Right lobe of liver (tissue), 6 donors: ENCODE measurements at places on chromosomes 1 and 21. TPM values are rescaled to one million over a fixed set of nuclear protein-coding genes. Genes with fewer than 3 reads are reported as not detected.

The OR14I1 gene
- total RNA-seq = not detected

The GBP1 gene
- 47.8 TPM for total RNA-seq

The MYCL gene
- total RNA-seq = 8.5 TPM

The TRIM45 gene
- 0.46 TPM for total RNA-seq

The ZBTB7B gene
- 83.8 TPM for total RNA-seq

The NPL gene
- 10.1 TPM for total RNA-seq

The IL20 gene
- not detected for total RNA-seq

The FCRL4 gene
- total RNA-seq = not detected

The DIPK1A gene
- total RNA-seq = 12.9 TPM

The WDR77 gene
- total RNA-seq = 13.6 TPM

The HIPK1 gene
- total RNA-seq = 29.6 TPM

The CAMK1G gene
- 0.37 TPM for total RNA-seq

The LCE2C gene
- not detected for total RNA-seq

The TINAGL1 gene
- 32.6 TPM for total RNA-seq

The FAM177B gene
- not detected for total RNA-seq

The ERG gene
- 5.6 TPM for total RNA-seq

The CFAP141 gene
- not detected for total RNA-seq

The LRRC38 gene
- not detected for total RNA-seq

The FLG gene
- total RNA-seq = not detected

The FAM72C gene
- total RNA-seq = not detected

The BATF3 gene
- not detected for total RNA-seq

The SPATA45 gene
- not detected for total RNA-seq

The UHMK1 gene
- total RNA-seq = 51.6 TPM

The LDLRAP1 gene
- 16.4 TPM for total RNA-seq

The OLFML3 gene
- 8.0 TPM for total RNA-seq

The CTSE gene
- total RNA-seq = not detected

The PLA2G2D gene
- total RNA-seq = not detected

The IFNLR1 gene
- 3.8 TPM for total RNA-seq

The ATP6V1G3 gene
- total RNA-seq = not detected

The TPTE gene
- total RNA-seq = not detected

The NBPF8 gene
- 10.5 TPM for total RNA-seq

The TSPAN1 gene
- 2.6 TPM for total RNA-seq

The NME7 gene
- total RNA-seq = 6.1 TPM

The PAPPA2 gene
- 14.8 TPM for total RNA-seq

The CD1B gene
- not detected for total RNA-seq

The DNAJC6 gene
- 0.46 TPM for total RNA-seq

The RGS13 gene
- not detected for total RNA-seq

The EPHB2 gene
- 1.1 TPM for total RNA-seq

The HOOK1 gene
- 28.7 TPM for total RNA-seq

The RIPK4 gene
- 18.7 TPM for total RNA-seq

The GBP7 gene
- 12.5 TPM for total RNA-seq

The AKNAD1 gene
- not detected for total RNA-seq

The DCST1 gene
- total RNA-seq = not detected

The LCK gene
- 1.2 TPM for total RNA-seq

The XKR8 gene
- total RNA-seq = 8.7 TPM

The ERICH3 gene
- 0.06 TPM for total RNA-seq

The CD34 gene
- 2.7 TPM for total RNA-seq

The S100A7A gene
- total RNA-seq = not detected

The ZNF648 gene
- 0.62 TPM for total RNA-seq

The ST6GALNAC5 gene
- not detected for total RNA-seq

The TMEM79 gene
- 2.1 TPM for total RNA-seq

The SGIP1 gene
- 1.3 TPM for total RNA-seq

The ACTL8 gene
- not detected for total RNA-seq

The NHLH1 gene
- total RNA-seq = 0.12 TPM

The DMBX1 gene
- total RNA-seq = not detected

The SYPL2 gene
- 4.7 TPM for total RNA-seq

The SH2D1B gene
- total RNA-seq = 0.17 TPM
